EH (cell line): ENCODE measurements at places on chromosomes 3 and 15.

- DNase-seq, result no peak
Observed at GRCh38 chr15:54119051-54119450, 140.8 kb downstream of the UNC13C start.

DNA sequence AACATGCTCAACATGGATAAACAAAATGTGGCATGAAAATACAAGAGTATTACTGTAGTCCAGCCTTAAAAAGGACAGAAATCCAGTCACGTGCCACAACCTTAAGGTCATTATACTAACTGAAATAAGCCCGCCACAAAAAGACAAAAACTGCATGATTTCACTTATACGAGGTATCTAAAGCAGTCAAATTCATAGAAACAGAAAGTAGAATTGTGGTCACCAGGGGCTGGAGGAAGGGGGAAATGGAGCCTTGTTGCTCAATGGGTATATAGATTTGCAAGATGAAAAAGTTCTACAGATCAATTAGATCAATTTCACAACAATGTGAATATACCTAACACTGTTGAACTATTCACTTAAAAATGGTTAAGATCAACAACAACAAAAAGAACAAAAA lies 7.4 kb downstream of the GLB1 start:
- DNase-seq, result no peak

DNA sequence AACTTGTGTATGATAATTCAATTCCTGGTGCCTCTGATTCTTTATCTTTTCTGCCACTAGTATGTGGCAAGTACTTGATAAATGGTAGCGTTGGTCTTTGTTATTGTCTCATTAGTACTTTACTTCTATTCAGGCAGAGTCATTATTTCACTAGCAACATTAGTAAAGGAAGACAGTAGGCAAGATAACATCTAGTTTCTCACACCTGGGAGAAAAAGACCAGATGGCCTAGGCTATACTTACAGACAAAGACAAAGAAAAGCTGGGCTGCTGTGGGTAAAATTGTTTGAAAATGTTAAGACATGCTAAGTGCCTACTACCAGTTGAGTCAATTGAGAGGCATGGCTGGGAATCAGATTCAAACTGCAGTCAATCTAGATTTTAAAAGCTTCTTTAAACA lies 198.7 kb upstream of the CMC1 start:
- no peak for DNase-seq

DNA sequence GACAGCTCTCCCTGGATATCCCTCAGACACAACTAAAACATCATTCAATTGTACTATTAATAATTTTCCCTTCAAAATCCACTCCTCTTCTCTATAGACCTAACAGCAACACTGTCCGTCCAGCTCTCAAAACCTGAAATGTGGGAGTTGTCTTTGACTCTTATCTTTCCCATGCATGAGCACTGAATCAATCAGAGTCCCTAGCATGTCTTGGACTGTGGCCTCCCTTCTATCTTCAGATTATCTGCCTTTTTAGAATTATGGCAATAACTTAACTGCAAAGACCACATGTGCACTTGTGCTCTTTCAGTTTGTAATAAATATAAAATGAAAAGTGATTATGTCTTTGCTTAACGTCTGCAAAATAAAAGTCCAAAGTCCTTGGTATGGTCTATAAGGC lies 107.0 kb downstream of the UBE3A start:
- no peak for DNase-seq

- peak; percentile 3 for DNase-seq
Observed at GRCh38 chr15:67192185-67192820, 62.2 kb downstream of the AAGAB start.

DNA sequence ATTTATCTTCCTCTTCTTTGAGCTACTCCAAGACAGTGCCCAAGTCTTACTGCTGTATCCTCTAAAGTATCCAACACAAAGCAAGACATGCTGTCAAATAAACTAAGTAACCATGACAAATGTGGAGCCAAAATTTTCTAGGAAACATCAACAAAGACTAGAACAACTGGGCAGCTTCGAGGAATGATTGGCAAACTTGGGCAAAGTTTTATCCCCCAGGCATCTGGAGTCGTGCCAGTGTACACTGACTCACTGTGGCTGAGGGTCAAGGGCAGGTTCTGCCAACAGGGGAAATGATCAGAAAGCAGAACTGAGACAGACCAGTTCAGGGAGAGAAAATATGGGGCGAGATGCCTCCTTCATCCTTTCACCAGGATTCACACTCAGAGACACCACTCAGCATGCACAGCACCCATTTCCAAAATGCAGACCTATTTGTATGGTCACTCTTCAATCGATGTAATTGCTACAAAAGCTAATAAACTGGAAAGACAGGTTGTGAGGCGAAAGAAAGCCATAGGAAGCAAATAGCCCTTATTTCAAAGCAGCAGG lies 65.8 kb downstream of the MB21D2 start:
- DNase-seq, result peak; percentile 78

- no peak for DNase-seq
Observed at GRCh38 chr3:195451373-195452015, 8.7 kb upstream of the ACAP2 start.

DNA sequence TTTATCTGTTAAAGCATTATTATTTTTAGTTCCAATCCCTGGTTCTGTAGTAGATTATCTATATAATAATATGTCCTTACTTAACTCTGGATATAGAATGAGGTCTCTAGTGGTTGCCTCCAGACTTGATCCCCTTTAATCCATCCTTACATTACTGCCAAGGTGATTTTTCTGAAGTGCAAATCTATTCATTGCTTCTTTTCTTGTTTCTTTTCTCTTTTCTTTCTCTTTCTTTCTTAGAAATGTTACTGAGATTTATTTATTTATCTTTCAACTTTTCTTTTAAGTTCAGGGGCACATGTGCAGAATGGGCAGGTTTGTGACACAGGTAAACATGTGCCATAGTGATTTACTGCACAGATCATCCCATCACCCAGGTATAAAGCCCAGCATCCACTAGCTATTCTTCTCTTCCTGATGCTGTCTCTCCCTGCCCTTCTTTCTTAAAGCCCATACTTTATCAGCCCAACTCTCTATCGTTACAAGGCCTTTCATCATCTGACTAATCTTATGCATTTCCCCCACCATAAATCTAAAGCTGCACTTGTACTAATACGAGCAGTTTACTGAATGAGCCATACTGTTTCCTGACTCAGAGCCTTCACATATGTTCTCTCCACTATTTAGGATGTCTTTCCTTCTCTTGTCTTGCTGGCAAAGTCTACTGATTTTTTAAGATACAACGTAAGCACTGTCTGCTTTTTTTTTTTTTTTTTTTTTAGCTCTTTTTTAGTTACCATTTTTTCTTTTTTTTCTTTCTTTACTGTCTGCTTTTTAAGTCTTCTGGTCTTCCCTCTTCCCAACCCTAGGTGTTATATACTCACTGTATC lies 4.6 kb downstream of the GLCE start:
- DNase-seq, result peak; percentile 52

- no peak for DNase-seq
Observed at GRCh38 chr3:128491691-128491940, 1.4 kb downstream of the GATA2 start.

- no peak for DNase-seq
Observed at GRCh38 chr3:35777065-35777464, 137.7 kb downstream of the ARPP21 start.

- no peak for DNase-seq
Observed at GRCh38 chr15:52788099-52788986, 1.8 kb downstream of the ONECUT1 start.

- no peak for DNase-seq
Observed at GRCh38 chr3:179464323-179465092, 13.2 kb upstream of the GNB4 start.

DNA sequence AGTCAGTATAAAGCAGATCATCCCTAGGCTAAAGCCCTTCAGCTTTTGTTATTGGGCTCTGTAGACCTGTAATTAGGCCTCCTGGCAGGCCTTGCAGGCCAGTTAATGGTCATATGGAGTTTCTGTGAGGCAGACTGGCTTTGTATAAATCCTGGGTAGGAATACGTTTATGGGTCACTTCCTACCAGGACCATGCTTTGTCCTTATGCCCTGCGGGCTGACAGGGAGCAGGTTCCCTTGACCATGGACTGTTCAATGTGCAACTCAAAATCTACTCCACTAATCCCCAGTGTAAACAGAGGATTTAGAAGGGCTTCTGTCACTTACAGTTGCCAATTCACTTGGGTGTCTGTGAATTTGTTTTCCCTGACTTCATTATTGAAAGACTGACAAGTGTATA lies 202.7 kb upstream of the MLF1 start:
- DNase-seq, result no peak

- DNase-seq, result peak; percentile 72
Observed at GRCh38 chr3:36244728-36245127, 135.6 kb upstream of the STAC start.

DNA sequence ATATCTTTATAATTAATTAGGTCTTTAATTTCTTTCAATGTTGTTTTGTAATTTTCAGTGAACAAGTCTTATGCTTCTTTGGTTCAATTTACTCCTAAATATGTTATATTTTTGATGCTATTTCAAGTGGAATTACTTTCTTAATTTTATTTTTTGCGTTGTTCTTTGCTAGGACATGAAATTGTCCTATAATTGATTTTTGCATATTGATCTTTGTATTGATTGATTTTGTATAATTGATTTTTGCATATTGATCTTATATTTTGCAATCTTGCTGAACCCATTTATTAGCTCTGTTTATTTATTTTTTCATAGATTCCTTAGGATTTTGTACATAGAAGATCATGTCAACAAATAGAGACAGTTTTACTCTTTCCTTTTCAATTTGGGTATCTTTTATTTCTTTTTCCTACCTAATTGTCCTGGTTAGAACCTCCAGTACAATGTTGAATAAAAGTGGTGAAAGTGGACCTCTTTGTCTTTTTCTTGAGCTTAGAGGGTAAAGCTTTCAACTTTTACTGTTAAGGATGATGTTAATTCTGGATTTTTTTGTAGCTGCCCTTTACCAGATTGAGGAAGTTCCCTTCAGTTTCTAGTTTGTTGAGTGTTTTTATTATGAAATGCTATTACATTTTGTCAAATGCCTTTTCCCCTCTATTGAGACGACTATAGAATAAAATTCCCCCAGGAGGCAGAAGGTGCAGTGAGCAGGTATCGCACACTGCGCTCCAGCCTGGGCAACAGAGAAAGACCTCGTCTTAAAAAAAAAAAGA lies 36.8 kb upstream of the CCDC50 start:
- no peak for DNase-seq

- peak; percentile 79 for DNase-seq
Observed at GRCh38 chr3:111850537-111850936, 8.5 kb upstream of the PHLDB2 start.

GRCh38 chr15:67358812-67359211 lies 104.2 kb downstream of the IQCH start:
- no peak for DNase-seq

- no peak for DNase-seq
Observed at GRCh38 chr3:25130724-25131520, 297.1 kb upstream of the RARB start.

- DNase-seq, result no peak
Observed at GRCh38 chr15:93485438-93486327, 396.7 kb upstream of the RGMA start.

DNA sequence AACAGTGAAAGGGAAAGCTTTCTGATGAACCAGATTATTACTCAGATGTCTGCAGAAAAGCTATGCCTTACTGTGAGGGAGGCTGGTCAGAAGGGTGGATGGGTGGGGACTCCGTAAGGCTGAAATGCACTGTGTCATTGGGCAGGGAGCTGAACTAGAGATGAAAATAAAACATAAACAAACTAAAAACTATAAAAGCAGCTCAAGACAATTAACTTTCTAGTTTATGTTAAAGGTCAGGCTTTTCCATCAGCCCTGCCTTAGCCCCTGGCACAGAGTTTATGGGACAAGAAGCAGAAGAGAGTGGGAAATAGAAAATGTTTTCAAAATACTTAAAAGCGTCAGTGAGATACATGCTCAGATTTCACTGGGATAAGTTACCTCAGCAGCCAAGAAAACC lies 310.0 kb upstream of the UBE2E2 start:
- DNase-seq, result no peak

DNA sequence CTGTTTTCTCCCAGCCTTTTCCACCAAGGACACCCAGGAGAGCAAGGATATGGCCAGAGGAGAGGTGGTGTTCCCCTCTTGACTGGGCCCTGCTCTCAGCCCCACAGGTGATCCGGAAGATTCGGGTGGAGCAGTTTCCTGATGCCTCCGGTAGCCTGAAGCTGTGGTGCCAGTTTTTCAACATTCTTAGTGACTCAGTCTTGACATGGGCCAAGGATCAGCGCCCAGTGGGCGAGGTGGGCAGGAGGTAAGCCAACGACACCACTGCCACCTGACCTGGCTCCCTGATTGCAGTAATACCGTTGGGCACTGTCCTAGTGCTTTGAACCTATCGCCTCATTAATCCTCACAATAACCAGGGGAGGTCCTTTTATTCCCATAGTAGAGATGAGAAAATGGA lies 25.3 kb upstream of the SLC28A1 start:
- no peak for DNase-seq

GRCh38 chr15:94792196-94792595 lies 560.8 kb downstream of the MCTP2 start:
- no peak for DNase-seq

- peak; percentile 78 for DNase-seq
Observed at GRCh38 chr15:100623301-100623700, 20.9 kb downstream of the ASB7 start.

- peak; percentile 56 for DNase-seq
Observed at GRCh38 chr15:70142322-70143191, 44.8 kb upstream of the TLE3 start.

DNA sequence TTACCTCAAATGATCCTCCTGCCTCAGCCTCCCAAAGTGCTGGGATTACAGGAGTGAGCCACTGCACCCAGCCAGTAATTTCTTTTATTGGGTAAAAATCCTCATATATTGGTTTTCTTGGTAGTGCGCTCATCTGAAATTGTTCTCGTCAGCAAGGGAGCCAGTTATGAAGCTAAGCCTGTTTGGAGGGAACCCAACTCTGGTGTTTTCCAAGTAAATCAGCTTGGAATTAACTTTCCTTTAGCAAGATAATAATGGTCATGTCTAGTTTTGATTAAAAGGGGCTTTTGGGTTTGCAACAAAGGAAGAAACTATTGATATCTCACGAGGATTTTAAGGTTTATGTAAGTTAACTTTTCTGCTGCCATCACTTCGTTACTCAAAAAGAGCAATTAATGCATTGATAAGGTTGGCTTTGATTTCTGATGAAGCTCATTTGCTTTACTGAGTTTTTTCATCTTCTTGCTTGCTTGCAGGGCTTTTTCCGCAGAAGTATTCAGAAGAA lies 72.7 kb downstream of the RARB start:
- no peak for DNase-seq

GRCh38 chr3:160886421-160886820 lies 130.4 kb downstream of the PPM1L start:
- no peak for DNase-seq

GRCh38 chr15:41844814-41845213 lies 6.2 kb downstream of the PLA2G4B start:
- no peak for DNase-seq

- DNase-seq, result no peak
Observed at GRCh38 chr3:50530001-50530970, 26.9 kb upstream of the CACNA2D2 start.
